ENCODE measurements at places on chromosomes 5 and 9.

DNA sequence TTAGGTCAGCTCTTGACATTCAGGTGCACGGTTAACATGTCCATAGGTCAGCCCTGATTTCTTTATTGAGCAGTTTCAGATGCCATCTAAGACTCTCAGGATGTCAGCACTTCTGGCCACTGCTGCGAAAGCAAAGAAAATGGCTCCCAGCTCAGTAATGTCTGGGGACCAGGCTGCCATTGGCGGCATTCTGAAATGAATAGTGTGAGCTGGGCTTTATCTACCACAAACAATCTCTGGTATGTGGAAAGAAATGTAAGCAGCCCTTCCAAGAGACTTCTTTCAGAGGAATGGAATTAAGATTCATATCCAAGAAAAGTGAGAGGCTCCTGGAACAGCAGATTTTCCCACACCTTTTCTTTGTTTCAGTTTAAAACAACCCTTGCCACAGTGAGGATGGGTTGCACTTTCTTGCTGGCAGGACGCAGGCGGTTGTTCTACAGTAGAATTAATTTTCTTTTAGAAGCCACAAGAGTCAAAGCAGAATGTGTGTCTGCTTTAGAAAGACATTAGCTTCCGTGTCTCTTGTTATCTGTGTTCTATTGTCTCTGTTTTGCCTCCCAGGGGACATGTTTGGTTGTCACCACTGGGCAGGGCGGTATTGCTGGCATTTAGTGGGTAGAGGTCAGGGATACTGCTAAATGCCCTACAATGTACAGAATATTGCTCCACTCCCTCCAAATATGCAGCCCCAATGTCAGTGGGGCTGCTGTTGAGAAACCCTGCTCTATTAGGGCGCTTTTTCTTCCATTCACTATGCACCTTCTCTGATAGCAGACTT, 149.9 kb upstream of the ANKH start:
- no peak for DNase-seq

DNA sequence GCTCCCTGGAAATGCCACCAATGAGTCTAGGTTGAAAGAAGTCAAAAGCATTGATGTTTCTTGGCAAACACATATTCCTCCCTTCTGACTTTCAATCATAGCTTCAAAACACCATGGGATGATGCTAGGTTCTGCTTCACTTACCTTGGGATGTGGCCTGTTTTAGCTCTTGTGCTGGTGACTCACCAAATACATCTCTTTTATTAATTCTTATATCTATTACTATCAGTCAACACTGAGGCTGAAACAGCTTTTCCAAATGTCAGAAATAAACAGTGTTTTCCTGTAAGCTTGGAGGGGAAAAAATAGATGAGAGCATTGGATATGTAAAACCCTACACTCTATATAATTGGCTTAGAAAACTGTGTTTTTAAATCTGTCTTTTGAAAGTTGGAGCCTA, 245.4 kb upstream of the NREP start:
- DNase-seq: no peak

DNA sequence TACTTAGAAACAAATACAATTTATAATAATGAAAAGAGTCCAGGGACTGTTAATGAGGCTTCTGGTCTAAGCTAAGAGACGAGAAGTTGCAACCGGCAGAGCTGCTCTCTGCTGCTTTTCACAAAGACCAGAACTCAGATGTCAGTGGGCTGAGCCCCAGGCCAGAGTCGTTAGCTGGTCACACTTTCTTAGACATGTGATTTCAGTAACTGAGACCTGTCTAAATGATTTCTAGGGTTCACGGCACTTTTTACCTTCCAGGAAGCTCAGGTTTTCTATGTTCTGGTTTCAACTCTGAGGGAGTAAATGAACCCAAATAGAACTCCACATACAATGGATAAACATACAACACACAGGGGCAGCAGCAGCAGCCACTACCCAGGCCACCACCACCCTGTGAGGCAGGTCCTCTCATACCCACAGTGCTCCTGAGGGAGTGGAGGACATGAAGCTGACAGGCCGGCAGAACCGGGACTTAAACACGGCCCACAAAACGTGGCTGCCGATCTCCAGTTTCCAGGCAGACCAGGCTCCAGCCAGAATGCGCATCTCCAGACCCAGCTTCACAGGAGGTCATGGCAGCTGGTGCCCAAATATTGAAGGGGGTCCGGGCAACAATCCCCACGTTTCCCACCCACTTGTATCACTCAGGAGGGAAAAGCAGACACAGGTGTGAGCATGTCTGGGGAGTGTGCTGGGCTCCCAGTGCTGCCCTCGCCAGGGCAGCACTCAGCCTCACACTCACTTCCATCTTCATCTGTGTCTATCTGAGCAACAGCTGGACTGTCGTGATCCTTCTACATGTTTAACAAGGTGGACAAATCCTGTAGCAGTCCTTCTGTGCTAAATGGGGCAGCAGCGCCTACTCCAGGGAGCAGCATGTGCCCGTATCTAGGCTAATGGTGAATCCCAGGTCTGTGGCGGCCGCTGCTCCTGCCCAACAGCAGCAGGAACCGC, 38.8 kb downstream of the IARS1 start:
- no peak for DNase-seq

DNA sequence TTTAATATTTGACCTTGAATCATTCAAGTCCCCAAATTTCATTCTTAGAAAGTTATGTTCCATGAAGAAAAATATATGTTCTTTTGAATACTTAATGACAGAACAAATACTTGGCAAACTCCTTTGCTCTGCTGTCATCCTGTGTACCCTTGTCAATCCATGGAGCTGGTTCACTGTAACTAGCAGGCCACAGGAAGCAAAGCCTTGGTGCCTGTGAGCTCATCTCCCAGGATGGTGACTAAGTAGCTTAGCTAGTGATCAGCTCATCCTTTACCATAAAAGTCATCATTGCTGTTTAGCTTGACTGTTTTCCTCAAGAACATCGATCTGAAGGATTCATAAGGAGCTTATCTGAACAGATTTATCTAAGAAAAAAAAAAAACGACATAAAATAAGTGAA, 65.4 kb downstream of the WDR41 start:
- no peak for DNase-seq

- DNase-seq: no peak
These were observed 29.1 kb downstream of the FOCAD start for GRCh38 chr9:20713172-20713571.

DNA sequence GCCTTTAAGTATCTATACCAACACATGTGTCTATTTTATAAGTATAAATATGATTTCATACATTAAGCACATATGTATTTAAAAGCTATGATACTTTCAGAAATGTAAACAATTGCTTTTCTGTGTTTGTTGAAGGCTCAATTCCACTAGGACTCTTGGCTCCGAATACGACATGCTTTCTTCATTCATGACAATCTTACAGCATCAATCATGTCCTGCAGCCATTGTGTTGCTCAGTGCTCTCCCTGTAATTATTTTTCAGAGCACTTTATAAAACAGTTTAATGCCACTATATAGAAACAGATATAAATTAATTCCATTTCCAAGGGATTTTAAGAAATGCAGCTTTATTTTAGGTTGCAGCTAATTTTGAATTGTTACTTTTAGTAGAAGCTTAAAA, 167.3 kb downstream of the TAF11L14 start:
- no peak for DNase-seq

DNA sequence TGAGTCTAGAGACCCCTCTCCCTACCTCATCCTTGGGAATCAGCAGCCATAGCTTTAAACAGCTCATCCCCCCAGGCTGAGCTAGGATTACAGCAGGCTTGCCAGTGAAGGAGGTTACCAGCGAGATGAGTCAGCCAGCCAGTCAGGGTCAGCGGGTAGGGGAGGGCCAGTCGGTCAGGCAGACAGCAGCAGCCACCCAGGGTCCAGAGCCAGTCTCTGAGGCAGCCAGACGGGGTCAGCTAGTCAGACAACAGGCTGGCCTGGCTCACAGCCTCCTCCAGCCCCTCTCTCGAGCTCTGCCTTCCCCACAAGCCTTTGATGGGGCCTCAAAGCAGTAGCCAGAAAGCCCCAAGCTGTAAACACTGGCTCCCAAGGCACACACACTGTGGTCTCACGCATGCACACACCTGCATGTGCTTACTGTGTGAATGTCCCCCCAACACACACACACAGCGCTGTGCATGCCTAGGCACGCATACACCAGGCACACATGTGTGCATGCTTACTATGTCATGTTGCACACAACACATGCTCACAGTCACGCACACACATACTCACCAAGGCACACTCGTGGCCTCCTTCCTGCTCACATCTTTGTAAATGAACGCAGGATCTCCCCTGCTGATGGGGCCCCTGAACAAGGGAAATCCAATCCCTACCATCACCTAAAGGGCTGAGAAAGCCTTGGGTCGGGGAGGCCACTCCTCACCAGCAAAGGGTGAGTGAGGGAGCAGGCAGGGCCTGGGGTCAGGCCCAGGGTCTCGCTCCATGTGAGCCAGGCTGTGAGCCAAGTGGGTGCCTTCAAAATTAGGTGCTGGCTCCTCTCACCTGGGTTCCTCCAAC, 28.2 kb upstream of the CPLX2 start:
- no peak for DNase-seq

DNA sequence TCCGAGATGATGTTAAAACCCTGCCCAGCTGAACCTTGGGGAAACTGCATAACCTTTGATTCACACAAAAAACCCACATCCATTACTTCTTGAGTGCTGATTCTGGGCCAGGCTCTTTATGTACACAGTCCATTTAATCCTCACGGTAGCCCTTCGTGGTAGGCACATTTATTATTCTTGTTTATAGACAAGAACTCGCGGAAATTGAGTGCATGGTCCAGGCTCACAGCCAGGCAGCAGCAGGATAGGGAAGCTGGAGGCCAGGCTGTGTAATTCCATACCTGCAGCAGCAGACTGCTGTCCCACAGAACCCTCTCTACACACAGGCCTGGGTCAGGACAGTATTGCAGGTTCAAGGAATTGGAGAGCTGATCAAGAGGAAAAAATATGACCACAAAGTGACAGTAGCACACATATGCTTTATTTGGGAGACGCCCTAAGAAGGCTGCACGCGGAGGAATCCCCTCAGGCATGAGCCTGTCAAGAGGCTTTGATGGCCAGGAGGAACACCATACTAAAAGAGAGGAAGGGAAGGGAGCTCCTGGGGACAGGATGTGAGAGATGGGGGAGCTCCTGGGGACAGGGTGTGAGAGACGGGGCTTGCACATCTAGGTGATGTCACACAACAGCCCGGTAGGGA, 28.4 kb upstream of the FAM120A start:
- DNase-seq: no peak

DNA sequence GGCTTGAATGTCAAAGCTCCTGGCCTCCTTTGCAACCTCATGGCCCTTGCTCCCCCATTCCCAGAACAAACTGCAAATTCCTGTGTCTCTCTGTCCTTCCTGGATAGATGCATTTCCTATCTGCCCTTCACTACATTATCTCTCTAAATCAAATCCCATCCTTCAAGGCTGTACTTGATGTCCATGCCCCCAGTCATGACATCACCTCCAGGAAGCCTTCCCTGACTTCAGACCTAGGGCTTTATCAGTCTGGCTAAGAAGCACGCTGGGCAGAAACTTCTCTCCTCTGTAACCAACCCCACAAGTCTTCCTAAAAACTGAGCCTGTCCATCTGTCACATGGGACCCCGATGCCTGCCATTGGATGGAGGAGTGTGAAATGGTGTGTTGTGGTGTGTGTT, 25.7 kb upstream of the TNIP1 start:
- no peak for DNase-seq

DNA sequence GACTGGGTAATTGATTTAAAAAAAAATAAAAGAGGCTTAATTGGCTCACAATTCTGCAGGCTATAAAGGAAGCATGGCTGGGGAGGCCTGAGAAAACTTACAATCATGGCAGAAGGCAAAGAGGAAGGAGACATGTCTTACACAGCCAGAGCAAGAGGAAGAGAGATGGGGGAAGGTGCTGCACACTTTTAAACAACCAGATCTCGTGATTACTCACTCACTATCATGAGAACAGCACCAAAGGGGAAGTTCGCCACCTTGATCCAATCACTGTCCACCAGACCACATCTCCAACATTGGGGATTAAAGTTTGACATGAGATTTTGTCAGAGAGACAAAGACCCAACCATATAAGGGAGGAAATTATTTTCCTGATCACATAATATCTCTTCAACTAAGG, 138.8 kb upstream of the NR4A3 start:
- DNase-seq: no peak

Measured in thoracic aorta (tissue), 2 donors.